ENCODE measurements at places on chromosomes 11 and 22. TPM values are rescaled to one million over a fixed set of nuclear protein-coding genes. Genes with fewer than 3 reads are reported as not detected.

Gene CHADL
- total RNA-seq, result 3.0 TPM

Gene DENND6B
- 2.3 TPM for total RNA-seq

Gene OR52A1
- total RNA-seq, result not detected

Gene IGSF9B
- total RNA-seq, result under 0.01 TPM

Gene MUC6
- not detected for total RNA-seq

Gene CHEK1
- 32.5 TPM for total RNA-seq

Gene MPZL2
- total RNA-seq, result 1.2 TPM

Gene OR51B2
- total RNA-seq, result not detected

Gene KRTAP5-1
- total RNA-seq, result not detected

Measured in smooth muscle cell of the umbilical artery (primary cell).